ENCODE measurements at places on chromosomes 13 and 19. TPM values are rescaled to one million over a fixed set of nuclear protein-coding genes. Genes with fewer than 3 reads are reported as not detected.

- DNase-seq, result no peak
Measured at GRCh38 chr13:31433207-31433606, 233.4 kb downstream of the B3GLCT start.

- DNase-seq, result peak; percentile 61
Measured at GRCh38 chr13:67736646-67737420, 506.7 kb upstream of the PCDH9 start.

GRCh38 chr19:4504891-4505569 lies 13.3 kb downstream of the PLIN4 start:
- no peak for DNase-seq

GRCh38 chr19:3543150-3544057 lies 4.4 kb downstream of the TEKTIP1 start:
- DNase-seq, result no peak

GRCh38 chr13:91868351-91868750 lies 469.9 kb downstream of the GPC5 start:
- DNase-seq, result no peak

DNA sequence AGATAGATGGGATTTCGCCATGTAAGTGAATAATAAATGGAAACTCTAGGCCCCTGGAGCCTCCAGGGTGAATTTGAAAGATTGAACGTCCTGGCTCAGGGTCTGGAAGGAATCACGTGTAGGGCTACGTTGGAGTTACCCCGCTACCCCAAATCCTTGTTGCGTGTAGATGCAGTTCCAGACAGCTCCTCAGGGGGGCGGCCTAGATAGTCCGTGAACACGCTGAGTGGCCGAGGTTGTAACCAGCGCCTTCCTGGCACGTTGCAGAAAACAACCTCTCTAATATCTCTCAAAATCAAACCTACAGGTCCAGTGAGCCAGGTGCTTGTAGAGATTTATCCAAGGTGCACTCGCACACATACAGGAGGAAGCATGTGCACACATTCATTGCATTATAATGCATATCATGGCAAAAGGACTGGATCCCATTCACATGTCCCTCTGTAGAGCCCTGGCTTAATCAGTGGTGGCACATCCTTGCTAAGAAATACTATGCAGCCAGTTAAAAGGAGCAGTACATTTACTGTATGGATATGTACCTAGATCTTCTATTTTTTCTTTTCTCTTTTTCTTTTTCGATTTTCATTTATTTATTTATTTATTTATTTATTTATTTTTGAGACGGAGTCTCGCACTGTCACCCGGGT lies 2.5 kb upstream of the KEAP1 start:
- DNase-seq, result peak; percentile 86

GRCh38 chr19:17677002-17677401 lies 11.2 kb downstream of the UNC13A start:
- no peak for DNase-seq

DNA sequence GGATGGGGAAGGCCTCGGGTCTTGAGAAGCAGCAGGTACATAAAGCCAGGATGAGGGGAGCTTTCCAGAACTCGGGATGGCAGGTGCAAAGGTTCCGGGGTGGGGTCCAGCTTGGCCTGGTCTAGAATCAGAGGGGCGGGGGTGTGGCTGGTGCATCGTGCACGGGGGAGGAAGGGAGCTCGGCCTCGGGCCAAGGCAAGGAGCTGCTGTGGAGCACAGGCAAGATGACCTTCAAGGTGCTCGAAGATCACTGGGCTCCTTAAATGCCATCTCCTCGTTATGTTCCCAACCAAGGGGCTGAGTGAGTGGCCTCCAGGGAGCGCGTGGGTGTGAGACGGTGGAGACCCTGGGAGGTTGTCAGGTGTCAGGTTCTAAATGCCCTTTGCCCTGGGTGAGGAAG lies 16.1 kb upstream of the SIGLEC11 start:
- no peak for DNase-seq

GRCh38 chr13:33285420-33286124 lies at the start of gene STARD13:
Gene STARD13 (minus strand): TSS chr13:33285755. CDS start chr13:33285638, 117 bp downstream.
- peak; percentile 95 for DNase-seq

DNA sequence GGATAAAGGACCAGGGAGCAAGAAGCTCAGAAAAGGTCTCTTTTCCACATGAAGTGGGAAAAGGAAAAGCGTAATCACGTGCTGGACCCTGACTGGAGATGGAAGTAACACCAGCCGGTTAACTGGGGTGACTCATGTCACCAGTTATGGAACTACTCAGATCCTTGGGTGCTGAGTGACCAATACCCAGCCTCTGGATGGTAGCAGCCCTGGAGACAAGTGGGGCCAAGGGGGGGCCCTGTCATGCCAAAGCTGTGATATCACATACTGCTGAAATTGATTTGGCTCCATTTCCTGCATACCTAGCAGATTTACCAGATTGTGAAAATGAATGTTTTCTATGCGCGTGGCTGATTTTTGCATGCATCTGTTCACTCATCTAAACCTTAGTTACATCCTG lies 158.9 kb downstream of the ZIC5 start:
- no peak for DNase-seq

- no peak for DNase-seq
Measured at GRCh38 chr13:30985637-30986205, 53.3 kb downstream of the TEX26 start.

DNA sequence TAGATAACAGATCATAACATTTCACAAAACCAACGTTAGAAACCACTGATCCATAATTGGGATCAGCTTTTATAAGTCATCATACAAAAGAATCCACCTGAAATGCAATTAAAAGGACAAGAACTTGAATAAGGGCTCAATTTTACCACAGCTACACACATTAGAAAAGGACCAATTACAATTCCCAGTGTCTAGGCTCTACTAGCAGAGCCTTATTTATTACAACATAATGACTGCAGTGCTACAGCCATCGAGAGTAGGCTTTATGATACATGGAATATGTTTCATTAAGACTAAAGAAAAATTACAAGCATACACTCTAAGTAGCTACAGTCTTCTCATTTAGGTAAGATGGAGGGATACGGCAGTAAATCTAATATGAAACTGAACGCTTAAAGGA lies 2.9 kb downstream of the RBM26 start:
- DNase-seq, result no peak

DNA sequence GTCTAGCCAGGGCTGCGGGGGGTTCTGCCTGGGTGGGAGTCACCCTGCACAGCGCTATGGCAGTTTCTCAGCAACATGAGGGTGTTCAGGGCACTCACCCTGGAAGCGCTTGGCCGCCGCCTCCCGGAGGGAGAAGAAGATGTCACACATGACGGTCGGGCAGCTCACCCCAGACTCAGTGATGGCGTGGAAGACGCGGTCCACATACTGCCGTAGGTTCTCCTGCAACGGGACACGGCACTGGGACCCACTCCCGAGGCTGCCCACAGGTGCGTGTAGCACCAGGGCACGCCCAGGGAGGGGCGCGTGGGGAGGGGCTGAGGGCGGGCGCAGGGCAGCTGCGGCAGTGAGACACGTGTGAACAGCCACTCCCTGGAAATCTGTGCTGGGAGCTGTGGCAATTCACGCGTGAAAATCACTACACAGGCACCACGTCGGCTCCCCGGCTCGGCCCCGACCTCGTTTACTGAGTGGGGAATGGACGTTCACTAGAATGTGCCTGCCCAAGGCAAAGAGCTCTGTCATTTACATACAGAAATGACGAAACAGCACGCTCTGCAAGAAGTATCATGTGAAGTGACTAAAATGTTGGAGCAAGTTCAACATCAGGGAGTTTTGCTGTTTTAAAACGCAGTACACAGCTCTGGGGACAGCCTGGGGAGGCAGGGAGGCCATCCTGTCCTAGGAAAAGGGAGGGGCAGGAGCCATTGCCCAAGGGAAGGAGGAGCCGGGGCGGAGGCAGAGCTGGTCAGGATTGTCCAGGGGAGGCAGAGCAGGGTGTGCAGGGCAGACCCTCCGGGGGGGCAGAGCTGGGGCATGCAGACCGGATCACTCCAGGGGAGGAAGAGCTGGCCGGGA lies 41.5 kb upstream of the C13orf46 start:
- no peak for DNase-seq

DNA sequence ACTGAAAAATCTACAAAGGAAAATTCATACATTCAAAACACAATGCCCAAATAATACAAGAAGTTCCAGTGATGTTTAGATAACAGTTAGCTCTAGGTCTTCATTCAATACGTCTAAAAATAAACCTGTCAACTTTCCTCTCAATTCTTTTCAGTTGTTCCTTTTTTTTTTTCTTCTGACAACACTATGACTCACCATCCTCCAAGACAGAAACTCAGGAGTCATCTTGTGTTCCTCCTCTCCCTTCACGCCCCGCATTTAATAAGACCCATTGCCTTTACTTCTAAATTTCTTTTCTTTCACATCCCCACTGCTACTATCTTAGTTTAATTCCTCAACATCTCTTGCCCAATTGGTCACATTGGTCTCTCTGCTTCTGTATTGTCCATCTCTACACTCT lies 759.9 kb downstream of the GPC5 start:
- no peak for DNase-seq

DNA sequence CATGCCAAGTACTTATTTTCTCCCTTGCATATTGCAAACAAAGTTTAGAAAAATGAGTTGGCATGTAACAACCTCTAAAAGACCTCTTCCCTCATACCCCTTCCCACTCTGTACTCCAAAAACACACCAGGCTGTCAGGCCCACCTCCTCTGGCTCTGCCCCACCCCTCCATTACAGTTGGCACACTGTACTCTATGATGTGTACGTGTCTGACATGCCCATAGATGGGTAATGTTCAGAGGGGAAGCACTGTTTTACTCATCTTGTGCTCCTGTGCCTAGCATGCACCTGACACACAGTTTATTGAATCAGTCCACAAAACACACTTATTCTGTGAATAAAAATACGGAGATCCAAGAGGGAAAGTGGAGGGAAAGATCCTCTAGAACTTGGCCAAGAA lies 45.6 kb downstream of the SERPINE3 start:
- no peak for DNase-seq

- peak; percentile 91 for DNase-seq
Measured at GRCh38 chr19:46678110-46678732, 17.2 kb upstream of the DACT3 start.

Gene FPR1
- not detected for total RNA-seq

Gene PLD3
- 194 TPM for total RNA-seq

Gene RDH8
- total RNA-seq, result 0.13 TPM

Gene CGB2
- 0.77 TPM for total RNA-seq

Gene SELENOV
- total RNA-seq, result 6.9 TPM

Gene PKN1
- total RNA-seq, result 159 TPM

Gene TUBB4A
- total RNA-seq, result 19.5 TPM

Gene OSCAR
- 0.24 TPM for total RNA-seq

Gene TIMM50
- total RNA-seq, result 121 TPM

Gene CEBPA
- total RNA-seq, result 3.7 TPM

Gene ZNF829
- 5.0 TPM for total RNA-seq

All from H9 (cell line).